Suppressor macrophage treated with lipopolysaccharide for 4 hours (primary cell): ENCODE measurements at places on chromosomes 4 and X.

DNA sequence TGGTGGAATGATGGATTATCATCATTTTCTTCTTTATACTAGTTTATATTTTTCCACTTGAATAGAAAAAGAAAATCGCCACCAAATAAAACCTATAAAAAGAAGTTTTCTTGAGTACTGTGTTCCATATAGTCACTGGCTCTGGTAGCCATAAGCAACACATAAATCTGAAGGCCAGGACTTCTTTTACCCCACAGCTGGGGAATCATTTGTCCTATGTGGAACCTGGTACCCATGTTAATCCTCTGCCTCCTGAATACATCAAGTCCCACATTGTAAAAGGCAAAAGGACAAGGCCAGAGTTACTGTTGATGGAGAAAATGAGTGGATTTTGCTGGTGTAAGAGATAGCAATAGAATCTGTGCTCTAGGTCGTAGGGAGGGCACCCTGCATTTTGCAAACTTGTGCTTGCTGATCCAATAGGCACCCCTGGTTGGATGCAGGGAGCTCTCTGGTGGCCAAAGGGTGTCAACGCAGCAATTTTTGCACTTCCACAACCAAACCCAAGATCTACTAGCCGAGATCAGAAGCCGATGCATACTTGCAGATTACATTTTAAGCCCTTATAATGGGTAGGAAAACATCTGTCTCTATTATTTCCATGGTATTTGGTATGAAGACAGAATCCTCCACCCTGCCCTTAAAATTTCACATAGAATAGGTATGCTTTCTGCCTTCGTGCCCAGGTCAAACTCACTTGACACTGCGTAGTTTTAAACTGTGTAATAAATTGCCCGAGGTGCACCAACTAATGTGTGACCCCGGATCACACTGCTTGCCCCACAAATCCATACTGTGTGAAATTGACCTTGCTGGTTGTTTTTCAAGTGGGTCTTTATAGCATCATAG, 146.2 kb upstream of the SCML1 start:
- DNase-seq: peak; percentile 56

GRCh38 chr4:27272217-27272616, 411.6 kb downstream of the STIM2 start:
- no peak for DNase-seq

GRCh38 chr4:21946858-21947257, 1.7 kb downstream of the KCNIP4 start:
- no peak for DNase-seq

DNA sequence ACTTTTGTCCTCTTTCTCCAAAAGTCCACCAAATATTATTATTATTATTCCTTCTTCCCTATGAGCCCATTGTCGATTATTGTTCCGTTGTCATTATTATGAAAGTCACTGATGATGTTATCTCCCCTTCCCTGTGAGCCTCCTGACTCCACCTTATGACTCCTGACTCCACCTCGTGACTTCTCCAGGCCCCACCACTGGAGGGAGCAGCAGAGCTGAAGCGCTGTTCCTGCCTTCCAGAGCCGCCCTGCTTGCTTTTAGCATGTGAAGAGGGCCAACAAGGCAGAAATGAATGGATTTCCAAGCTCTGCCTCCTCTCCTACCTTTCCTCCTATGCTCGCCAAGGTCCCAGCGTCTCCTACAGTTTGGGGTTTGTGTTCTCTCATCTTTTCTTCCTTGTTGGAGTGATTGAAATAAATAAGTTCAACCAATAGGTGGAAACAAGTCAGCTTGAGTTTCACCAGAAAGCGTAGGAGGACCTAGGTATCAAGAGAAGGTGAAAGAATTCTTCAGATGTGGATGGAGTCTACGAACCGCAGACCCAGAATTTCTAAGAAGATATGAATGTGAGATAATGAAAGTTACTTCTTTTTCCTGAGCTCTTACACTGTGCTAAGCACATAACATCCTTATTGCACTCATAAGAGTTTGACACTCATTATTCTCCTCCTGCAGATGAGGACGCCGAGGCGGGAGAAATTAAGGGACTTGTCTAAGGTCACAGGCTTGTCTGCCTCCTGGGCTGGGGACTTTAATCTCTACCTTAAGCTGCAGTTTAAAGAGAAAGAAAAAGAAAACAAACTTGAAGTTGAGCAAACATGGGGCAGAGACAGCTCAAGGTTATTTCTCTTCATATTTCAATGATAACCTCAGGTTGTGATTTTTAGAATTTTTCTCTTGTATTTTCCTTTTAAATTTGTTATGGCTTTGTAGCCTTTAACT, 26.1 kb downstream of the IGSF1 start:
- peak; percentile 2 for DNase-seq

GRCh38 chr4:39763714-39764572, 66.0 kb downstream of the UBE2K start:
- DNase-seq: no peak

DNA sequence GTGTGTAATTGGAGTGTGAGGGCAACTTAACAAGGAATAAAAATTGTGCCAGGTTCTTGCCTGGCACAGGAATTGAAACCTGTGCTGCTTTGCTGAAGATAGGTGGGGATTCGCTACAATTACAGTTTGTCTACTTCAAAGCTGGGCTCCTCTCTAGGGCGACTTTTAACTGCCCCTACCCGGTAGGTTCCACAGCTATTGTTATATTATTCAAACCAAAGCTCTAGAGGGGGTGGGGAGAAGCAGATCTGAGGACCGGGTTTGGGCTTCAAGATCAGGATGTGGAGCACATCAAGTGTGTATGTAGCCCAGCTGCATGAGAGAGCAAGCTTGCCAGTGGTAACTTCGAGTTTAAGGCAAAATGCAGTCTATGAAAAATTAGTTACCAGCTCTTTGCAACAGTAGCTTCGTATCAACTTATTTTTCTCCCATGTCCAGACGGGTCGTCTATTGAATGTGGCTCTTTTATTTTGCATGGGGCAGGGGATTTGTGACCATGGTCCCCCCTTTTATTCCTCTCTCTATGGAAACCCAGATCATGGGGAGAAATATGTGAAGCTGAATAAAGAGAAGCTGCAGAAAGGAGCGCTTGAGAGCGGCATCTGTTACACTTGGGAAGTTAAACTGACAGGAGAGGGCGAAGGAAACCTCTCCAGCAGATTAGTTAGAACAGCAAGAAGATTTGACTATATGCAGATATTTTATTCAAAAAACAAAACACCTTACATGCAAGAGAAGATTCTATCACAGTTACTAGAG, 3.2 kb upstream of the POU3F4 start:
- no peak for DNase-seq

- DNase-seq: no peak
These were observed 51.8 kb upstream of the DUX4 start for GRCh38 chr4:190121759-190122158.

DNA sequence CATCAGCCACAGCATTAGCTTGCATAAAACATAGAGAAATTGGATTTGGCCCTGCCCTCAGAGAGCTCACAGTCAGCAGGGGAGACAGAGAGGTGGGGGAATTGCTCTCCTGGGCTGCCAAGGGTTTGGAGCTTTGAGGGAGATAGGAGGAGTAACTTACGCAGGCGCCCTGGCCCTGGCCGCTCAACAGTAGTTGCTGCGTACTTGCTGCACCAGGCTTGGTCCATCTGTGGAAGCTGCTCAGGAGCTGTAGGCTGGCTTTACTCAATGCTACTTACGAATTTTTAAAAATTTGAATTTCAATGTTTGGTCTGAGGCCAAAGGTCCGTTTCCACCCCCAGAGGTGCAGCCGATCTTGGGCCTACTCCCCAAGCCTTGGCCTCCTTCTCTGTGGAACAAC, 83.3 kb downstream of the CPZ start:
- DNase-seq: no peak

DNA sequence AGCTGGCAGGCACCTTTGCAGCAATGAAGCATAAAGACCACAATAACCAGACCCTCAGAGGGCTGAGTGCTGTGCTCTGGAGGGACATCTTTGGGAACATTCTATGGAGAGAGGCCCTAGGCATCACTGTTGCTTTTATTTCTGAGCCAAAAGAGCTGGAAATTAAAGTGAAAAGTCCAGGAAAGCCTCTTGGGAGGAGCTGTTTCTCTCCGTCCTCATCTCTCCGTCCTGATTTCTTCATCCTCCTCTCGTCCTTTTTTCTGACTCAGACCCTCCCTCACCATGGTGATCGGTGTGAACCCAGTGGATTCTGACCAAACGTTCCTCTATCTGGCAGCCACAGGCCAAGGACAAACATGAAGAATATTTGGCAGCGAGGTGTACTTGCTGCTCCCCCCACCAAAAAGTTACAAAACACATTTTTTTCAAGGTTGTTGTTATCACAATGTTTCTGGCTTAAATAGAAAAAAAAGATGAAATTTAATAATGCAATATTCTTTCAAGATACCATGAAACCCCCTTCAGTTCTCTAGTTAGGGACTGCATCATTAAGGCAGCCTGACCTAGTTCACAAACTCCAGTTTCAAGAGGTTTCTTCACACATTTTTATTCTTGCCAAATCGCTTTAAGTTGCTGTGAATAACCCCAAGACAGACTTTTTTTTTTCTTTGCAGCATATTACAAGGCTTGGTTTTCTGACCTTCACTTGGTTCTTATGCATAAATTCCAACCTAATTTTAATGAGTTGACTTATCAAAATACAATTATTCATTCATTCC, 80.2 kb downstream of the SCD5 start:
- DNase-seq: no peak

GRCh38 chr4:17437396-17437795, 74.5 kb downstream of the QDPR start:
- DNase-seq: no peak

DNA sequence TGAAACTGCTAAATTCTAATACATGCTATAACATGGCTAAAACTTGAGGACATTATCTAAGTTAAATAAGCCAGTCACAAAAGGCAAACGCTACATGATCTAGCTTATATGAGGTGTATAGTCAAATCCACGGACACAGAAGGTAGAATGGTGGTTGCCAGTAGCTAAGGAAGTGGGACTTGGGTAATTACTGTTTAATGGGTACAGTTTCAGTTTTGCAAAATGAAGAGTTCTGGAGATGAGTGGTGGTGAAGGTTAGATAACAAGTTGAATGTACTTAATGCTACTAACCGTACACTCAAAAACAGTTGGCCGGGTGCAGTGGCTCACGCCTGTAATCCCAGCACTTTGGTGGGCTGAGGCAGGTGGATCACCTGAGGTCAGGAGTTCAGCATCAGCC, 644.5 kb upstream of the DIPK2B start:
- DNase-seq: no peak

DNA sequence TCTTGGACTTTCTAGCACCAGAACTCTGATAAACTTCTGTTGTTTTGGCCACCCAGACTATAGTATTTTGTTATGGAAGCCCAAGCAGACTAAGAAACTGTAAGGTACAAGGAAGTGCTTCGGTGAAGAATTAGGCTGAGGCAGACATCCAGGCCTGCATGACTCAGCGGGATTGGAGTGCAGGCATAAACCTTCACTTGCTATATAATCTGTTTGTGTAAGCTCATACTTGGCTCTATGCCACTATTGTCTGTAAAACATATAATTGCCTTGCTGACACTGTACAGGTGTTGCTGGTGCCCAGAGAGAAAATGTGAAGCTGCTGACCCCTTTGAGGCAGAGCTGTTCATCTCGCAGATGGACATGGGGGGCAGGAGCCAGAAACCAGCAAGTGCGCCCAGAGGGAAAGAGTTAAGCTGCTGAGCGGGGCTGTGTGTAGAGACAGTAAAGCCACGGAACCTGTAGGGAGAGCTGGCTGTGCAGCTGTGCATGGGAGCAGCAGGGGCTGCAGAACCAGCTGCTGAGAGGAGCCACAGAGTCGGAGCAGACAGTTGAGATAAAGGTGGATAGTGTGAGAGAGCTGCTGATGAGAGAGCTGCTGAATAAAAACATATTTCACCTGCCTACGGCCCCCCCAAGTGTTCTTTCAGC, 96.2 kb downstream of the RBM46 start:
- no peak for DNase-seq

GRCh38 chr4:25448379-25449109, 71.5 kb downstream of the ANAPC4 start:
- peak; percentile 2 for DNase-seq

DNA sequence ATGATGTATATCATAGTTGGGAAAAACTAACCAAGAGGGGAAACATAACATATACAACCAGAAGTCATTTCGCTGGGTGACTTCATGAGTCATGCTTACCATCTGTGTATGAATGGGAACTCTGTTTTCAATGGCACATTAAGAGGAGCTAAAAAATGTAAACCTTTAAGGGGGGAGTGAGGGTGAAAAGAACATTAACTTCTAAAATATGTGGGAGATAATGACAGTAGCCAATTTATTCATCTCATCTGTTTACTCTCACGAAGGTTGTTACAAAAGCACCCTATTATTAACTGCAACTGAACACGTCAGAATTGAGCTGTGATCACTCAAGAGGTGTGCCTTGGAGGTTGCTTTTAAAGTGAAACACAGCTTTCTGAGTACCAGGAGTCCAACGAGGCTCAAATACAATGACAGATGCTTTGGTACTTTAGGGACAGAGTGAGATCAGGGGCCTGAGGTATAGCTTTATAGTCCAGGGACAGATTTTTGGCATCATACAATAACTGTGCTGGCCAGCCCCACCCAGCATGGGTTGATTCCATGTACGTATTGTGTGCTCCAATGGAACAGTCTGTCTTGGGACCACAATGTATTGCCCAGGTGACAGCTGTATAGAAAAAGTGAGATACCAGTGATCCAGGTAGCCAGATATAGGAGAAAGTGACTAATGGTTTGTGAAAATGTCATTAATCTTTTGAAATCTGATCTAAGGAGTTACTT, 107.3 kb downstream of the AMMECR1 start:
- DNase-seq: no peak
